ENCODE measurements at places on chromosomes 11 and 22. TPM values are rescaled to one million over a fixed set of nuclear protein-coding genes. Genes with fewer than 3 reads are reported as not detected.

DNA sequence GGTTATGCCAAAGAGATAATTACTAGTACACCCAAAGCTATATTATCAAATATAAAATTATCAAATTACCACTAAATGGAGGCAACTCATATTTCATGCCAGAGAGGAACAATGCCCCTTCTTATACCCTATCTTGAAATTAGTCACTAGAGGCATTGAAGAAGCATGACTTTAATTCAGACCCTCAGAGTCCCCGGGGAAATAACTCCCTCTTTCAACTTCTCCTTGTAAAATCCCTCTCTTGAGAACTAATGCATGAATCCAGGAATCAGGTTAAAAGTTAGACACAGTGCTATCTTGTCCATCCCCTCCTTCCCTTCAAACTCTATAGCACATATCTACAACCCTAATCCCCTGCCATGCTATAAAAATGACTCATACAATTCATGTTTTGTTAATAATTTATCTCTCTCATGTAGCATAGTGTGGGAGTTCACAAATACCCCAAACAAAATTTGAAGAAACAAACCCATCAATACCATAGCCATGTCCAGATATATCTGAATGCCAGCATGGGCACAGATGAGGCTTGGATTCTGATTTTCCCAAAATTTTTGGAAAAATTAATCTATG, 665.4 kb downstream of the KCNA4 start:
- DNase-seq: no peak

GRCh38 chr22:46935506-46936377, 173.3 kb downstream of the TBC1D22A start:
- DNase-seq: no peak

The NNMT gene
- polyA plus RNA-seq: 0.39 TPM

The HIKESHI gene
- 45.6 TPM for polyA plus RNA-seq

The RNF169 gene
- polyA plus RNA-seq: 16.2 TPM

GRCh38 chr22:41766476-41766875, 34.0 kb upstream of the CCDC134 start:
- DNase-seq: no peak

DNA sequence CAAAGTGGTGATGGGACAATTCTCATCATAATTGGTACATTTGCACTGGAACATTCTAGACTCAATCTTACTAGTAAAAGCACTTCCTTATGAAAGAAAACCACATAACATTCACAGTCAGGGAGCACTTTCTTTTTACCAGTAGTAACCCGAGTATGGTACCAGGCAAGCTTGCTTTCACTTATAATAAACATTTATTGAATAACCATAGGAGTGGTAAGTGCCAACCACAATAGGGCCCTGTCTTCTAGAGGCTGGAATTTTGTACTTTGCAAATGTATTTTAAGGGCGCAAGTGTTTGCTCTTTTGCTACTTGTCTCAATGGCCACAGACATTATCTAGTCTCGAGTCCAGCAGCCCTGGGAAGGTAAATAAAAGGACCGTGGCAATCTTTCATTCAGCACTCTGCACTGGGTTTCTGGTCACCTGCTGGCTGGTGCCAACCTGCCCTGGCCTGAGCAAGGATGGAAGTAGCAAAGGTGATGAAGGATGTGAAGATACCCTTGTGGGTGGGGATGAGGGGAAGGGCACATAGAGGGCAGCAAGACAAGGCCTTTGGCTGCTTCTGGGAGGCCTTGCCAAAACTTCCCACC, 24.2 kb downstream of the C22orf31 start:
- DNase-seq: no peak

The BLID gene
- not detected for polyA plus RNA-seq

The C11orf16 gene
- 0.90 TPM for polyA plus RNA-seq

DNA sequence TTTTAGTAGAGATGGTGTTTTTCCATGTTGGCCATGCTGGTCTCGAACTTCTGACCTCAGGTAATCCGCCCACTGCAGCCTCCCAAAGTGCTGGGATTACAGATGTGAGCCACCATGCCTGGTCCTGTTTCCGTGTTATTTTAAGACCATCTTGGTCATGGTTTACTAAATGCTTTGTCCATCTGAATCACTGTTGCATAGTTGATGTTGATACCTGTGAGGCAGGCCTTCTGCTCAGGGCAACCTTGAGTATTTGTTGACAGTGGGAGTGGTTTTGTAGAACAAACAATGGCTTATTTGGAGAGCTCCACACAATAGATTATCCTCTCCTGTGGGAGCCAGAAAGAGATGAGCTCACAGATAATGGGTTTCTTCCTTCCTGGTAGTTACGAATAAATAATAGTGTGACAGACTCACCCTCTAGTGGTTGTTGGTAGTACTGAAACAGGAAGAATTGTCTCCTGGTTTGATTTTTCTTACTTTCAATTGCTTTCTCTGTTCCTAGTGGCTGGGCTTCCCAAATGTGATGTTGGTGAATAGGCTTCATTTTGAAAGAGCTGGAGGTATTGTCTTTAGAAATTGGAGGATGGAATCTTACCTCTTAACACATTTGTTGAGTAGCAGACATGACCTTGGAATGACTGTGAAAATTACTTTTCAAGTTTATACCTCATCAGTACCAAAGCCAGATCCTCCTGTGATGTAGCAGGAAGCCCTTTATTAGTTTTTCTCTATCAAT, 39.0 kb downstream of the CTNND1 start:
- DNase-seq: peak; percentile 52

DNA sequence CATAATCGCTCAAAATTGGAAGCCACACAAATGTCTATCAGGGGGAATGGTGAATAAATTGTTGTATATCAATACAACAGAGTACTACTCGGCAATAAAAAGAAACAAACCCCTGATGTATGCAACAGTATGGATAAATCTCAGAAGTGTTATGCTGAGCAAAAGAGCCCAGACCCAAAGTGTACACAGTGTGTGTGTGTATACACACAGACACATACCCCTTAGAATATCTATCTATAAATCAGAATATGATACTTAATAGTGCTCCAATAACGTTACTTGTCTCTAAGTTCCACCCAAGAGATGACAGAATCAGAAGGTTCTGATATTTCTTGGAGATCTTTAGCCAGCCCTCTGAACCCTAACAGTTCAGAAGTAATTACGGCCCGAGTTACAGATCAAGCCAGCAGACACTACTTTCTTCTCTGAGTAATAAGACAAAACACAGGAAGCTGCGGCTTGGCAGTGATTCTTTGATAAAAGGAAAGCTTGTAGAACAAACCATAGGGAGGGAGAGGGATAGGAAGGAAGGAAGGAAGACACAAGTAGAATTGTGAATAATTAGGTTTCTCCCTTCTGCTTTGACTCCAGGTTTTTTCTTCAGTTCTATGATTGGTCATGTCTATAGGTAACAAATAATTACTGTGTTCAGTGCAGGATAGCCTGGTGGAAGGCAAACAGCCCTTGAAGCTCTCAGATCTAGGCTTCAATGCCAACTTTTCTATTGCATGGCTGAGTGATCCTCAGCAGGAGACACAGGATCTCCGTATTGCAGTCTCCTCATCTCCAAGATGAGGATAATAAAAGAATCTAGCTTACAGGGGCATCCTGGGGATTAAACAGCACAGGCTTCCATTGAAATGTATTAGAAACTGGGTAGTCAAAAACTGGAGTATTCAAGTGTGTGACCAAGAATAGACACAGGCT, 75.6 kb upstream of the TEAD1 start:
- DNase-seq: no peak

- DNase-seq: no peak
Observed at GRCh38 chr11:20046416-20046815, 113.9 kb downstream of the DBX1 start.

DNA sequence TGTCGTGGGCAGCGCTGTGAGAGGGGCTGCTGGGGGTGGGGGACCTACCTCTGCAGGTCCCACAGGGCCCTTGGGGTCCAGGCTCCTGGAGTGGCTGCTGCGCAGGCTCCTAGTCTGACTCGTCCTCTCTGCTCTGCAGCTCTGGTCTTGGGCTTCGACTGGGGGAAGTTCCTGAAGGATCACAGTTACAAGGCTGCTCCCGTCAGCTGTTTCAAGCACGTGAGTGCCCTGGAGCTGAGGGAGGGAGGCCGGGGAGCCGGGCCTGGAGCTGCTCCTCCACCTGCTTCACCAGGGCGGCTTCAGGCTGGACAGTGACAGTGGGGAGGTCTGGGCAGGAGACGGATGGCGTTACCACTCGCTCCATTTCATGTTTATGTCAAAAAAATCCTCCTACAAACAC, 11.9 kb downstream of the L3MBTL2 start:
- no peak for DNase-seq

DNA sequence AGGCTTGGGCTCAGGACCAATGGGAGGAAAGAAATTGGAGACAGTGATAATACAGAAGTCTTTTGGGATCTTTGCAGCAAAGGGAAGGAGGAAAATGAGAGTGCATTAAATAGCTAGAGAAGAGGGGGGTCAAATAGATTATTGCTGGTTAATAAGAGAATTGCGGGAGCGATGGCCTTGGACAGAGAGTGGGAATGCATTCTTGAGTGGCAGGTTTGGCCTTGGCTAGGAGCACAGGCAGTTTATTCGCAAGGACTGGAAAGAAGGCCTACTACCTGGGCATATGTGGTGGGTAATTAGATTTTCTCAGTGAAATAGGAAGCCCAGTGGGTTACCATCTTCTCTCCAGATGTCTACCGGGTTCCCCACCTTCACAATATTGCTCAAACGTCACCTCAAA, 3.5 kb upstream of the MEN1 start:
- no peak for DNase-seq

DNA sequence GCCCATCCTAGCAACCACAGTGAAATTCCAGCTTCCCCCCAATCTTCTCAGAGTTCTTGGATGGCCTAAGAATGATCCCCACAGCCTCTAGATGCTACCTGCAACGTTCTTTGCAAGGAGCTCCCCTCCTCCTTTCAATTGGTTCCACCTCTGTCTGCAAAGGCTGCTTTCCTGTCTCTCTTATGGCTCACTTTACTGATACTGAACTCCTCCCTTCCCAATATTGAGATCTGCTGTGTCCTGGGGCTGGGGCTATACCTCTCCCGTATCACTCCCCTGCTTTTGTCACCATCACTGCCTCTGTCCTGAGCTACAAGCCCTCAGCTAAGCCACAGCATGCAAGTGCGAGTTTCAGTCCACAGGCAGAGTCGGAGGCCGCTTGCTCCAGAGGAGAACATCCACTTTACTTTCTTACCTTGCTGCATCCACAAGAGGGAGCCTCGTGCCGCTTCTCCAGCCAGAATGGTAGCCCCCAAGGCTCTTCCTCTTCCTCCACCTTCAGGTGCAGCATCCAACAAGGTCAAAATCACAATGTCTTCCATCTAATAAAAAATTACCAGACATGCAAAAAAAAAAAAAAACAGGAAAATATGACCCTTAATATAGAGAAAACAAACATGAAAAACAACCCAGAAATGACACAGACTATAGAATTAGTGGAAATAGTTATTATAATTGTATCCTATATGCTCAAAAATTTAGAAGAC, 48.6 kb upstream of the TMEM45B start:
- no peak for DNase-seq

DNA sequence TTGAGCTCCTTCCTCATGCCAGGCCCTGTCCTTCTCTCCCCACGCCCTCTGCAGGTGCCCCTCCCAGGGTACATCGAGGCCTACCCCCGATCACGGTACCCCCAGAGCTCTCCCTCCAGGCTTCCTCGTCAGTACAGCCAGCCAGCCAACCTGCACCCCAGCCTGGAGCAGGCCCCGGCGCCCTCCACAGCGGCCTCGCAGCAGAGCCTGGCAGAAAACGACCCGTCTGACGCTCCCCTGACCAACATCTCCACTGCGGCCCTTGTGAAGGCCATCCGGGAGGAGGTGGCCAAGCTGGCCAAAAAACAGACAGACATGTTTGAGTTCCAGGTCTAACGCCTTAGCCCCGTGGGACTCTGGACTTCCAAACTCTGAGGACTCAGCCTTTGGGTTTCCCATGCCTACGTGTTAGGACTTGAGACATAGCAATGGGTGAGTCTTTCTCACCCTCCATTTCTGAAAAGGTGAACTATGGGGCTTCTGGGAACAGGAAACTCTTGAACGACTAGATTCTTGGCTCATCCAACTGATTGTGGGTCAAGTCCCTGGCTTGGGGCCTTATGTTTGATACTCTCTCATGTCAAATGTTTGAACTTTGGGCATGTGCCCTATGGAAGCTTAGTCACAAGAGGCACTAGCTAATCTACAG, 32.7 kb downstream of the C11orf91 start:
- no peak for DNase-seq

- DNase-seq: no peak
Observed at GRCh38 chr22:42152661-42153270, 22.2 kb upstream of the CYP2D6 start.

DNA sequence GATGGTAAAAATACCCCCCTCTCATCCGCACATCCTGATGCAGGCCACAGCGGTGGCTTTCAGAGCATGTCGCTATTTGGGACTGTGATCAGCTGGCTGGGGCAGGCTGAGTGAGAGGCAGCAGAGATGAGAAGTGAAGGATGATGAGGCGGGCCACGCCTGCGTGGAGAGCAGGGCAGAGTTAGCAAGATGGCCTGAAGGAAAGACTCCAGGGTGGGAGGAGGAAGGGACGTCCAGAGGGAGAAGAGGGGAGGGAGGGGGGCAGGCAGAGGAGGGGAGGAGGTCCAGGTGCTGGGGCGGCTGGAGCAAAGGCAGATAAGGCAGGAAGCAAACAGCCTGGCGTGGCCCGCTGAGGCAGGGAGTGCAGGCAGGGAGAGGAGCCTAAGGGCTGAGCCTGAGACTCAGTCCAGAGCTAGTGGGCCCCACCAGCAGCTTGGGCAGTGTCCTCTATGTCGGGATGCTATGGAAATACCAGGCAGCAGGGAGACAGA, 29.1 kb downstream of the LRFN4 start:
- DNase-seq: no peak

DNA sequence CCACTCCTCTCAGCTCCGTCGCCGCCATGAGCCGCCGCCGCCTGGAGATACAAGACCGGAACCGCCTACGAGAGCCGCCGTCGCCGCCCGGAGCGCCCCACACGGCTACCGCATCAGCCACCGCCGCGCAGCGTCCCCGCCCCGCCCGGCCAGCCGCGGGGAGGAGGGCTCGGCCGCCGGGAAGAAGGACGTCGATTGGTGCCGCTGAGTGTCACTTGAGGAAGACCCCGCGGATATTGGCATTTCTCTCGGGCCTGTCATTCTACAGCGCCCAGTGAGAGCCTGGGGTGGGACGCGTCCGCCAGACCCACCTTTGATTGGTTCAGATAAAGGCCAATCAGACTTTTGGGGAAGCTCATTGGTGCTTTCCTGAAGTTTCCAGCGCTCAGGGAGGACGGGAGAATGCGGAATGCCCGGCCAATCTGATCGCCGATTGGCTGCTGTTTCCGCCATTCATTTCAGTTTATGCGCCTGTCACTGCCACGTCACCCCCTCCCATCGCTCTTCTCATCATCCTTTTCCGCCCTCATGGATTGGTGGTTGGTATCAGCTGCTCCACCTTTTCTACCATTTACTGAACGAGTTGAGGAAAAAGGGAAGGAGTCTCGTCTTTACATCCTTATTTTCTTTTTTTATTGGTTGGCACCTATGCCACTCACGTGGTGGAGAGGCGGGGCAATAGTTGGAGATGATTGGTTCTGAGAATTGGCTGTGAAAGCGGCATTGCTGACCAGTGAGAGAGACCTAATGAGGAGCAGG, at the start of gene OSBP:
TSS of gene OSBP (minus strand) at position 138 of the 759 bp plus-strand sequence. CDS start at position 28, 110 bp downstream.
- peak; percentile 100 for DNase-seq

The PPFIBP2 gene
- 75.6 TPM for polyA plus RNA-seq

DNA sequence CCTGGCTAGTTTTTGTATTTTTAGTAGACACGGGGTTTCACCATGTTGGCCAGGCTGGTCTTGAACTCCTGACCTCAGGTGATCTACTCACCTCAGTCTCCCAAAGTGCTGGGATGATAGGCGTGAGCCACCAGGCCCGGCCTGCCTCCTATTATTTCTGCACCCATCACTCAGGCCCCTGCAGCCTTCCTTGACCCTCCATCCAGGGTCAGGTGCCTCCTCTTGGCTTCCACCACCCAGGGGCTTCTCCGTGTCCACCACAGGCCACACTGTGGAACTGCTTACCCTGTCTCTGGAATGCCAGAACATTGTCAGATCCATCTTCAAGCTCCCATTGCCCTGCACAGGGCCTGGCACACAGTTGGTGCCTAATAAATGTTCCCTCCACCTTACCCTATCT, 75.4 kb upstream of the RTL6 start:
- no peak for DNase-seq
